Mucosa of descending colon (tissue), 3 donors: ENCODE measurements at places on chromosomes 16 and 17.
A peak's percentile ranks its signal among the peaks of the same experiment; 100 is the strongest.

DNA sequence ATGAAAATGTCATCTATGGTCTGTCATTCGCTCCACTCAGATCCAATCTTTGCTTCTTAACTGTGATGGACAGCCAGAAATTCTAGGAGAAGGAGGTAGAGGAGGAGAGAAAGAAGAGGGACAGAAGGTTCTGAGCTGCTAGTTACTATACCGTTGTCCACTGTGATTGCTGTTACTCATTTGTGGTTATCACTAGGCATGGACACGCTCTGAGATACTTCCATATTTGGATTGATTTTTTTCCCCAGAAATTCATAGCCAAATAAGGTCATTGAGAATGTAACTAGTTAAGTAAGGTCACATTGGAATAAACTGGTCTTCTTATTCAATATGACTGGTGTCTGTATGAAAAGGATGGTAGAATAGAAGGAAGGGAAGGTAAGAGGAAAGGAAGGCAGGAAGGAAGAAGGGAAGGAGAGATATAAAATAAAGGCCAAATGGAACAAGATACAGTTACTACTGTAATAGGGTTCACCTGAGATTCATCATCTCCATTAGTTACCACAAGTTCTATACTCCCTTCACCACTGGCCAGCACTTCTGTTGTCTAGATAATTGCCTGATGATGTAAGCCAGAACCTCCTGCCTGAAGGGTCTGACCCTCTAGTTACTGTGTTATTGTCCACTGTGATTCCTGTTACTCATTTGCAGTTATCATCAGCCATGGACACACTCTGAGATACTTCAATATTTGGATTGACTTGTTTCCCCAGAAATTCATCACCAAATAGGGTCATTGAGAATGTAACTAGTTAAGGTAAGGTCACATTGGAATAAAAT is 2.9 kb downstream of the KRTAP9-7 start:
- DNase-seq: no peak

DNA sequence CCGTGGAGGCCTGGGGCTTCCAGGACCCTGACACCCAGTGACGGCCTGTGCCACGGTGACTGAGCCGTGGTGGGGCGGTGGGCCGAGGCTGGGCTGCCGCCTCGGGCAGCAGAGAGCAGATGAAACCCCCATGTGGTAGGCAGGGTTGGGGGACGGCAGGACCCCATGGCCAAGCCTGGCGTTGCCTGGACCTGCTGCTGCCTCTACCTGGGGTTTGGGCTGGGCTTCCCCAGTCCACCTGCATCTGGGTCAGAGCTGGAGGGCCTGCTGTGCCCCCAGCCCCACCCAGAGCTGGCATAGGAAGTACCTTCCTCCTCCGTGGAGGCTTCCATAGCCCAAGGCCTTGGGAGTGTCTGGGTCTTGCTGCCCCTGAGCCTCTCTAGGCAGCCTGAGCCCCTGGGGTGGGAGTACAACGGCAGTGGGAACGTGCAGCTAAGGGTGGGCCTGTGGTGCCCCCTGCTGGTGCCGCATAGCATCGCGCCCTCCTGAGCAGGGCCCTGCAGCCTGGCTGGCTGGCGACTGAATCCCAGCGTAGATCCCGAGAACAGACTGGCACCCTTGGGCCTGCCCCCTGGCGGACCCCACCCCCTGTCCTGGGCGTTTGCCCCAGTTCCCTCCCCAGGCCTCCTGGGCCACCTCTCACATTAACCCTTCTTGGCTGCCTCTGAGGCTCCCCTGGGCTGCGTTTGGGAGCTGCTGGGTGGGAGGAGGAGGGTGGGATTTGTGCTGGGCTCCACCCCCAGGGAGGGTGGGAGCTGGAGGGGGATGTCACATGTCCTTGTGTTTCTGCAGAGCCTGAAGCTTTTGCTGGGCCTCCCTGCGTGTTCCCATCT is 12.6 kb upstream of the ATP6V0C start:
- peak; percentile 89 for DNase-seq

- DNase-seq: no peak
These were observed 631.3 kb upstream of the CA10 start for GRCh38 chr17:52789829-52790228.

GRCh38 chr17:58755577-58756245 is at the start of gene PPM1E:
Gene PPM1E (plus strand): TSS chr17:58755854.
- peak; percentile 51 for DNase-seq

GRCh38 chr17:441155-441950 is 88.7 kb upstream of the RPH3AL start:
- DNase-seq: no peak

DNA sequence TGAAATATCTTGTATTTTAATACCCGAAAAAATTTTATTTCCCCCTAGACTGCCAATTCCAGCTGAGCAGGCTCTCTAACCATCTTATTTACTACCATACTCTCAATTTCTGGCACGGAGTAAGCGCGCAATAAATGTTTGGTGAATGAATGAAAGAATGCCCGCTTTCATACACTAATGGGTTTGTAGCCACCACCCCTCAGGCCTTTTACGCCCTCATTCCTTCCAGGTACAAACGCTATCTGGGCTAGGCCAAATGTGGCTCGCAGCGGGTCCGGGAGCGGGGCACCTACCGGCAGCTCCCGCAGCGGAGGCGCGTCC is 536 bp upstream of the PLD2 start:
- DNase-seq: peak; percentile 36

DNA sequence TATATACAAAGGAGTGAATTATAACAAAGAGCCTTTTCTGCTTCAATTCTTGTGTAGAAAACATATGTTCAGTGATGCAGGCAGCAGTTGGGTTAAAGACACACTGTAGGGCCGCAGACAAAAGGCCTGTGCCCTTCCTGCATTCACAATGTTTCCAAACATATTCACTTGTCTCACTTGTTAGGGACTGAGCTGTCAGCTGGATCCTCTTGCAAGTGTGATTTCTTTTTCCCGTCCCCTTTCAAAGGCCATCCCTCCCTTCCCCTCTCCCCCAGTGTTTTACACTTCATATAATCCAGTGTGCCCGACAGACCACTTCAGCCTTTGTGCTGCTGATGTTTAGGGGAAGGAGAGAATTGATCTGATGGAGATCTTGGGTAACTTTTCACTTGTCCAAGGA is 217.0 kb downstream of the FTO start:
- no peak for DNase-seq

- no peak for DNase-seq
These were observed 213.4 kb downstream of the SOX9 start for GRCh38 chr17:72334205-72334604.

DNA sequence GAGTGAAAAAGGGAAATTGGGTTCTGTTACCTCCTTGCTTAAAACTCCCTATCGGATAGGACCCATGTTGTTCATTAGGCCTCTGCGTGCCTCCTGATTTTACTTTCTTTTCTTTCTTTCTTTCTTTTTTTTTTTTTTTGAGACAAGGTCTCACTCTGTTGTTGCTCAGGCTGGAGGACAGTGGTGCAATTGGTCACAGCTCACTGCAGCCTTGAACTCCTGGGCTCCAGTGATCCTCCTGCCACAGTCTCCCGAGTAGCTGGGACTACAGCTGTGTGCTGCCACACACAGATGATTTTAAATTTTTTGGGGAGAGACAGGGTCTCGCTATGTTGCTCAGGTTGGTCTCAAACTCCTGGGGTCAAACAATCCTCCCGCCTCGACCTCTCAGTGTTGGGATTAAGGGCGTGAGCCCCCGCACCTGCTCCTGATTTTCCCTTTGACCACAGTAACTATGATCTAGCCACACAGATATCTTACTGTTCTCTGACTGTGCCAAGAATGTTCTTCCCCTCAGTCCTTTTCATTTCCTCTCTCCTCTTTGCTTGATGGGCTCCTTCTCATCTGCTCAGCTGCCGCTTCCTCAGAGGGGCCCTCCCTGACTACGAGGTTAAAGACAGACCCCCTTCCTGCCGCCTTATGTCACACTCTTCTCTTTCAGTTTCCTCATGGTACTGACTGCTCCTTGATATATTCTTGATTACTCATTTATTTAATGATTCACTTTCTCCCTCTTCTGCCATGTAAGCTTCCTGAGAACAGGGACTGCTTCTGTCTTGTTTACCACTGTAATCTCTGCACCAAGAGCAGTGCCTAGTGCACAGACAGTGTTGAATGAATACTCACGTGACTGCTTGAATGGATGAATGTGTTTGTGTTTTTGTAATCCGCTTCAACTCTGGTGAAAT is 44.3 kb downstream of the LCMT1 start:
- DNase-seq: no peak

- no peak for DNase-seq
These were observed 96.8 kb downstream of the IRF8 start for GRCh38 chr16:85995541-85996423.

DNA sequence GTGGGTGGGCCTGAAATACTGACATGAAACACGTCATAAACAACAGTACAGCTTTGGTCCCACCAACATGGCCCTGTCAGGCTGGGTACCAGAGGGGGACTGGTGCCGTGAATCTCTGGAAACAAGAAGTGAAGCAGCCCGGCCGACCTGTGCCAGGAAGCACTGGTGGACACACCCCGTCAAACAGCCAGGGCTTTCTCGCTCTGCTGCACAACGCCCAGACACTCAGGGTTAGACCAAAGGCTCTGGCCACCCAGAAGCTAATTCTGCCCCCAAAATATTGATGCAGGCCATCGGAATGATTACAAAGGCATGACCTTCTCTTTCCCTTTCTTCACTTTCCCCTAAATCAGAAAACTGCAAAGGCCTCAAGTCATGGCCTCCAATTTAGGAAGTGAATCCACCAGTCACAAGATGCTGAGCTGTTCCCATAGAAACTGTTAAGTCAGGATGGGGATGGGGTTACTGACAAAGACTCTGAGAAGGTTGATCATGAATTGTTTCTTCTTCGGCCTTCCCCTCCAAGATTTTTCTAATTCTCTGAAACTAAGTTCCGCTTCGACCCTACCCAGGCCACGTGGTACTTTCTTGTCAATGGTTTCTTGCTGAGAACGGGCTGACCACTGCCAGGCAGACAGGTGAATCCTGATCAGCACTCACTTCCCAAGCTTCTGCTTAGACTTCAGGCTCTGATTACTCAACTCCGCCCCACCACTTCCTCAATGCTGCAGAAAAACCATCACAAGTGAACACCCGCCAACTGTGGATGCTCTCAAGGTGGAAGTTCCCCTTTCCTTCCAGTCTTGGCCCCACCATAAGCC is 6.7 kb downstream of the PITPNA start:
- DNase-seq: peak; percentile 77

GRCh38 chr17:42651392-42651791 is 7.7 kb upstream of the TUBG2 start:
- DNase-seq: no peak

- DNase-seq: peak; percentile 56
These were observed 626 bp downstream of the TUBB3 start for GRCh38 chr16:89923640-89924296.

DNA sequence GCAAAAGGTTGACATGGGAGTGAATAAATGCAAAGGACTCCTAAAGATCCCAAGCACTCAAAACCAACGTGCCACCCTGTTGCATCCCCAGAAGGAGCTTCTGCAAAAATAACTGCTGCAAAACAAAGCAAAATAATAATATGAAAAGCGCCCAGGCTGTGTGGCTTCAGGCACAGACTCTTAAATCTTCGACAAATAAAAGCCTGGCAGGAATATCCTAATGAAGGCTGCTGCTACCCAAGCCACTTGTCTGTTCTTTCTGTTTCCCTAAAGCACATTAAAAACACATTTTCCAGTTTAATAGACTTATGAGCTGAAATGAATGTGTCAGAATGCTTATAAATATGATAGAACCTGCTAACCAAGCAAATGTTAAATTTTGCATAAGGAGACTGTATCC is 154.0 kb downstream of the SLC39A11 start:
- DNase-seq: no peak

DNA sequence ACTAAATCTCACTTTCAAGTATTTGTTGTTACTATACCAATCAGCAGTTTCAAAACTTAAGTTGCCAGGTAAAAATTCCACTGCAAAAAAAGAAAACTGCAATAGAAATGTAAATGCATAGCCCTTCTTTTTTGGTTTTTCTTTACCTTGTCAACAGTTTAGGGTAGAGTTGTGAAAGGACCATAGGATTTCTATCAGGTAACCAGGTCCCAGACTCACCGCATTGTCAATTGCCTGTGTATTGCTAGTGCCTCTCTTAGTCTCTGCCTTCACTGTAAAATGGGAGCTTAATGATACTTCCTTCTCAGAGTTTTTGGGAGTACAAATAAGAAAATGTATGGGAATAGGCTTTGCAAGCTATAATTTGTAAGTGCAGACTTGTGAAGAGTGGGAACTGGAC is 145.0 kb downstream of the FTO start:
- DNase-seq: no peak

- peak; percentile 81 for DNase-seq
These were observed 945 bp downstream of the SGSH start for GRCh38 chr17:80219013-80219762.

GRCh38 chr16:84088695-84089395 is 27.9 kb downstream of the MBTPS1 start:
- peak; percentile 62 for DNase-seq

DNA sequence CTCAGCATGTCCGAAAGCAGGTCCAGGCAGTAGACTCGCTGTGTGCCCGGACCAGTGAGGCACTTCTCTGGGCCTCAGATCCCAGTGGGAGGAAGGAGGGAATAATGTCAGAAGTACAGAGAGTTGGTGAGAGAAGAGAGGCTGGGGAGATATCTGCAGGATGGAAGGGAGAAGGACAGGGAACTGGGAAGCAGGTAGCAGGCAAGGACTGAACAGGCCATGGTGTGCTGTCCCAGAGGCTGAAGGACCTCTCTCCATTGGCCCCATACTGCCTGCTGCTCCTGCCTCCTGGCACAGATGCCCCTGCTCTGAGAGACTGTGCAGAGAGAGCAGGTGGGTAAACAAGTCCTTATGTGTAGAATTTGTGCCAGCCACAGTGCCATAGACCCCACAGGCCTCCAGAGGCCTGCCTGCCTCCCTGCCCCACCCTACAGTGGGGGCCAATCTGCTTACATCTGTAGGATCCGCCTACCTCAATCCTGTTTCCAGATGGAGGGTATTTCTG is 34.2 kb upstream of the CRHR1 start:
- no peak for DNase-seq
